ENCODE measurements at places on chromosomes 2 and 18.

- DNase-seq = no peak
Observed at GRCh38 chr2:224319750-224320149, 82.2 kb downstream of the FAM124B start.

GRCh38 chr18:31232775-31233424 lies 70.2 kb upstream of the DSC1 start:
- no peak for DNase-seq

DNA sequence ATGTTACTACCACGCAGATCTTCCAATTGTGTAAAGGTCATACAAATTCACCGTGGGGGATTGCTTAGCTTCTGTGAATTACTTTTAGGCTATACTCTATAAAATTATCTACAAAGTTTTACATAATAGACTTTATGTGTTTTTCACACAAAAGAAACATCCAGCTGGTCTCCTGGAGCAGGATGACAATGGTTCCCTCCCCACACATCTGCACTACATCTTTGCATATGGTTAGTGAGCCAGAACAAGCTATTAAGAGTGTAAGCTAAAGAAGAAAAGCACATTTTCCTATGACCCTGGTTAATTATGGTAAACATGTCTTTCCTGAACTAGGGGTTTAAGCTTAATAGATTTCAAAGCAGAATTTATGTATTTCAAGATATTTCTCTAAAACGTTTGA lies 295.1 kb downstream of the ASXL3 start:
- DNase-seq = no peak

- no peak for DNase-seq
Observed at GRCh38 chr2:117982376-117983033, 31.4 kb downstream of the CCDC93 start.

GRCh38 chr2:213150315-213151097 lies 906 bp downstream of the IKZF2 start:
- DNase-seq = no peak

- DNase-seq = peak; percentile 64
Observed at GRCh38 chr2:132477962-132478361, 61.4 kb downstream of the GPR39 start.

DNA sequence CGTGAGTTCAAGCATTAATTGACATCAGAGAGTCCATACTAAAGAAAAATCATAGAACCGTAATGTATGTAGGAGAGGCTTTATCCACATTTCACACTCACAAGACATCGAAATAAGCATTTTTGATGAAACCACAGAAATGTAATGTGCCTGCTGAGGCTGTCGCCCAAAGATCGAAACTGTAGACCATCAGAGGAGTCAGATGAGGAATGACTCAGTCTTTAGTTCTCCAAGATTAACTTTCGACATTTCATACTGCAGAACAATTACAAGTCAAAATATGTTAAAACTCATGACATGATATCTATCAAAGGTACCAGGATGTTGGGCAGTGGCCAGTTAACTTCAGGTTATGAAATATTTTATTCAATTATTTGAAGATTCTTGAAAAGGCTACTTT lies 79.6 kb downstream of the RAB31 start:
- DNase-seq = no peak

DNA sequence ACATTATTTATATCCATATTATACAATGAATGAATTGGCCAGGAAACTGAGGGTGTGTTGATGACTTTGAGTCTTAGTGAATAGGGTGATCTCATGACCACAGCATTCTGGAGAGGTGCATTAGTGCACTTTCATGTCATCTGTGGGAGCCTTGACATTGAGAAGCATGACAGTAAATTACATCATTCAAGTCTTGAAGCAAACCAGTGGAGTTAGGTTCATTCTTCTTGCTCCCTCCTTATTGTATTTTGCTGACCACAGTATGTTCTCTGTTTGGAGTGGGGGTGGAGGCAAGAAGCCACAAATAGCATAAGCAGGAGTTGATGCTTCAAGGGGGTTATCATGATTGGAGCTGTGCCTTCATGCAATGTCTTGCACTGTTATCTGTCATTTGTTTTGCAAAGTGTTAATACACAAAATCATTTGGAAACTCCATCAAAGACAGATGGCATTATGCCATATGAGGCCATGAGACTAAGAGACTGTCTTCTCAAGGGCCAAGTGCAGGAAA lies 680.2 kb downstream of the NYAP2 start:
- DNase-seq = peak; percentile 29

DNA sequence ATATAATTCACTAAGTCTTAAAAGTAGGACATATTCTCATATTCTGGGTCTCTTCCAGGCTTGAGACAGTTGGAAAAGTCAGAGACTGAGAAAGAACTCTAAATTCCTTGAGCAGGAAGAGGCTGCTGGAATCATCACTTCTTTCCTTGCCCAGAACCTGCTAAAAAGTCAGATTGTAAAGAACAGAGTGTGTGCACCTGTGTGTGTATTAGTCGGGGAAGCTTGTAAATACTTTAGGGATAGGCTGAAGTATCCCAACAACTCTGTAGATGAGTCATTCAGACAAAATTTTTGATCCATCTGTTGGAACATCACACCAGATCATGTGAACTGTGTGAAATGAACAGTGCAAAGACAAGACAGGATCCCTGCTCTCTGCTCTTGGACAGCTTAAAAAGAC lies 16.1 kb downstream of the GAREM1 start:
- no peak for DNase-seq

GRCh38 chr18:63970809-63971205 lies 926 bp downstream of the SERPINB8 start:
- no peak for DNase-seq

GRCh38 chr2:18425210-18425703 lies 135.2 kb downstream of the RDH14 start:
- DNase-seq = no peak

GRCh38 chr2:237434866-237435311 lies 20.9 kb upstream of the COL6A3 start:
- no peak for DNase-seq

GRCh38 chr2:232519581-232520438 lies at the start of gene PRSS56:
TSS of gene PRSS56 (plus strand) at chr2:232520388. CDS start at chr2:232520599, 211 bp downstream.
- DNase-seq = no peak

GRCh38 chr18:33201509-33201926 lies 239.0 kb downstream of the CCDC178 start:
- DNase-seq = no peak

DNA sequence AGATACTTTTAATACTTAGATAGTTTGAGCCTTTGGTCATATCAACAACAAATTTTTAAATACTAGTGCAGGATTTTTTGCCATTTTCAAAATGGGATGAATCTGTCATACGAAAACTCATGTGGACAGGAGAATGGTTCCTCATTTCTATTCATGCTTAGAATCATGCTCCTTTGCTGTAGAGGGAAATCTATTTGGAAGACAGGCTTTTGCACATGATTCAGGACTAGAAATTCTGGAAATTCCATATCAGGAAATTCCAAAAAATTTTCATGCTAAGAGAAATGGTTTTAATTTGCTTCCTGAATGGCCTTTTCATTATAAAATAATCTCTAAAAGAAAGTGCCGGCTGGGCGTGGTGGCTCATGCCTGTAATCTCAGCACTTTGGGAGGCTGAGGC lies 39.3 kb downstream of the MOGAT1 start:
- DNase-seq = no peak

DNA sequence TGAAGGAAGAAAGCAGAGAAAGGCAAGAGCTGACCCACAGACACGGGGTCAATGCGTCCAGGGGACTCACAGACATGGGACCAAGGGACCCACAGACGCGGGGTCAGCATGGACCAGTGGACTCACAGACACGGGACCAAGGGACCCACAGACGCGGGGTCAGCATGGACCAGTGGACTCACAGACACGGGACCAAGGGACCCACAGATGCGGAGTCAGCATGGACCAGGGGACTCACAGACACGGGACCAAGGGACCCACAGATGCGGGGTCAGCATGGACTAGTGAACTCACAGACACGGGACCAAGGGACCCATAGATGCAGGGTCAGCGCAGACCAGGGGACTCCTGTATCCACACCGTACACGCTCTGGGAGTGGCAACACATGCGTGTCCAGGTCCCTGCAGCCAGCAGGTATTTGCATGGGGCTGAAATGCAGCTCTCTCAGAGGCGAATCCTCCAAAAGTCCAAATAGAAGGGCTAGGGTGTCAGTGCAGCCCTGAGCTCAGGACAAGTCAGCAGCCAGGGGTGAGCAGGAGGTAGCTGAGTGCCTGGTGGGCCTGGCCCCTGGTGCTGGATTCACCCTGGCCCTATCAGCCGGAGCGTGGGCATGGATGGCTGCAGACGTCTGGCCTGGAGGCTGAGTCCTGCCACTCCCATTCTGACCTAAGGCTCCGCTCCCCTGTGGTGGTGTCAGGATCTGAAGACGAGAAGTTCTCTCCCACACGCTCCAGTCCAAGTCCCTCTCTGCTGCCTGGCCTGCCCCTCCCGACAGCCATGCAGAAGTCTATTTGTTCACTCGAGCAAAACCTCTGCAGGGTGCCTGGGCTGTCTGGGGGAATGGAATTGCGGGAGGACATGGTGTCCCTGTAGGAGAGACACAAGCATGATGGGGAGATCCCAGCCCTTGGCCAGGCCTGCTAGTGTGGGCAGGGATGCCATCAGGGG lies 28.5 kb downstream of the TMEM18 start:
- no peak for DNase-seq

GRCh38 chr2:105183555-105184323 lies 57.8 kb upstream of the GPR45 start:
- DNase-seq = no peak

DNA sequence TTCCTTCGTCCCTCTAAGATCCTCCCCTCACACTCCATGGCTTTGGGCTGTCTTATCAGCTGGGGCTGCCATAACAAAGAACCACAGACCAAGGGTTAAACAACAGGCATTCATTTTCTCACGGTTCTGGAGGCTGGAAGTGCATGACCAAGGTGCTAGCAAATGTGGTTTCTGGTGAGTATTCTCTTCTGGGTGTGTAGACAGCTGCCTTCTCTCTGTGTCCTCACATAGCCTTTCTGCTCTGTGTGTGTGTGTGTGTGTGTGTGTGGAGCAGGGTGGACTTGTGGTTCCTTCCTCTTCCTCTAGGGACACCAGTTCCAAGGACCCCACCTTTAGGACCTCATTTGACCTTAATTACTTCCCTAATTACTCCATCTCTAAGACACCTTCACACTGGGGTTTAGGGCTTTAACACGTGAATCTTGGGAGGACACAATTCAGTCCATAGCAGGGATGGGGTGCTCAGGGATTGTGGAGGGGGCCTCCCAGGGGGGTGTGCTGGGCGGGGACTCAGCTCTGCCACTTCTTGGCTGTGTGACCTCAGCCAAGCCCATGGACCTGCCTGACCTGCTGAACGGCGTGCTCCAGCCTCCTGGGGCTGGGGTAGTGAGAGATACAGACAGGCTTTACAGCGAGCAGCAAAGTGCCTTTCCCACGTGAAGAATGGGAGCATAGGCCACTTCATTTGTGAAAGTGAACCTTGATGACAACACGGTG lies 38.0 kb downstream of the ACKR3 start:
- no peak for DNase-seq

DNA sequence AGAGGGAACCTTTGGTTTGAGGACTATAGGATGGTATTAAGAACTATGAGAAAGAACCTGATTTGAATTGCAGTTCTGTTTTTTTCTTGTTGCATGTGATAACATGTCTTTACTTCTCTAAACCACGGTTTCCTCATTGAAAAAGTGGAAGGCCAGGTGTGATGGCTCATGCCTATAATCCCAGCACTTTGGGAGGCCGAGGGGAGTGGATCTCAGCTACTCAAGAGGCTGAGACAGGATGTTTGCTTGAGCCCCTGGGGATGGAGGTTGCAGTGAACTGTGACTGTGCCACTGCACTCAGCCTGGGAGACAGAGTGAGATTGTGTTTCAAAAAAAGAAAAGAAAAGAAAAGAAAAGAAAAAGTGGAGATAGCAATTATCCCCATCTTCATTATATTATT lies 32.3 kb downstream of the SCN9A start:
- no peak for DNase-seq

DNA sequence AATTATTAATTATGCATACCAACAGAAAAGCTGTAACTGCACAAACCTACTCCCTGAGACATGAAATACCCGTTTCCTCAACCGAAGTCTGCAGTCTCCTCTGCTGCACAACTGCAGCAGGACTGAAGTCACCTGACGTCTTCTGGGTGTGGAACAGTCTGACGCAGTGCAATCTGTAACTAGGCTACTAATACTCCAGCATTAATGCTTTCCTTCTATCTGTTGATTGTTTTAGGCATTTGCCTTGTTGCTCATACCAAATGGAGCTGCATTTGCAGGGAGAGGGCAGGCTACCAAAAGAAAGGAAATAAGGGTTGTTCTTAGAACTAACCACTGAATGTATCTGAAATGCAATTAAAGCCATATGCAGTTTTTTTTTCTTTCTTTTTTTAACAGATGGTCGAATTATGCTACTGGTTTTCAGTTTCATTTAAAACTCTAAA lies 40.1 kb downstream of the RTN4 start:
- DNase-seq = peak; percentile 24

GRCh38 chr18:77457681-77458080 lies 208.0 kb downstream of the GALR1 start:
- DNase-seq = no peak

DNA sequence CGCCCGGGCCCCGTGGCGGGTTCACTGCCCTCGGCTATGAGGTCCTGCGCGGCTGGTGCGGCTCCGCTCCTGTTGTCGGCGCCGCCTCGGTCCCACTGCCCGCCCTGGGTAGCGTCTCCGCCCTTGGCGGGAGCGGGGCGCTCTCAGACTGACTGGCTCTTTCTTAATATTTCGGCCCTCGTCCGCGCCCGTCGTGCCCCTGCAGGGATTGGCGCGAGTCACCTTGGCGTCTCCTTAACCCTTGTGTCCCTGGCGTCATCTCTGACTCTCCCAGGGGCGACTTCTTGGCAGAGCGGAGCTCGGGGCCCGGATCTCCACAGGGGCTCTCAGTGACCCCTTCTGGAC lies 1.3 kb downstream of the PTMA start:
- no peak for DNase-seq

DNA sequence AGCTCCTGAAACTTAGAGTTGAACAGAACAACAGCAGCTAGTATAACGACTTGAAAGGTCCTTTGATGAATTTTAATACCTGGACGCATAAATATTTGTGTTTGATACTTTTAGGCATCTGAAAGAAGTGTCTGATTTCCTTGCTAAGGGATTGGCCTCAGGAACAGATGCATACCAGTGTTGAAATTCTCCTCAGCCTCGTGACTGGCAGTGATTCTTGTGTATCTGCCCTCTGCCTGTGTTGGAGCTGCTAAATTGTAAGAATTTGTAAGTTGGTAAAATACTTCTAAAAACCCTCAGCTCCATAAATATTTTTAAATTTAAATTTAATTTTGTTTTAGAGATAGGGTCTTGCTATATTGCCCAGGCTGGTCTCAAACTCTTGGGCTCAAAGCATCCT lies 22.4 kb upstream of the SCYGR1 start:
- DNase-seq = no peak

GRCh38 chr2:242011516-242011915 lies 142.0 kb downstream of the RTP5 start:
- DNase-seq = no peak

- DNase-seq = no peak
Observed at GRCh38 chr2:46147626-46148368, 149.4 kb upstream of the EPAS1 start.

DNA sequence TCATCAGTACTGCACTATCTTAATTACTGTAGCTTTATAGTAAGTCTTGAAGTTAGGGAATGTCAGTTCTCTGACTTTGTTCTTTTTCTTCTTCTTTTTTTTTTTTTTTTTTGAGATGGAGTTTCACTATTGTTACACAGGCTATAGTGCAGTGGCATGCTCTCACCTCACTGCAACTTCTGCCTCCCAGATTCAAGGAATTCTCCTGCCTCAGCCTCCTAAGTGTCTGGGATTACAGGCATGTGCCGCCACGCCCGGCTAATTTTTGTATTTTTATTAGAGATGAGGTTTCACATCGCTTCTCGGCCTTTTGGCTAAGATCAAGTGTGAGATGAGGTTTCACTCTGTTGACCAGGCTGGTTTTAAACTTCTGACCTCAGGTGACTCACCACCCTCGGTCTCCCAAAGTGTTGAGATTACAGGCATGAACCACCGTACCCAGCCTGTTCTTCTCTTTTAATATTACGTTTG lies 41.9 kb upstream of the TANC1 start:
- peak; percentile 30 for DNase-seq
